HCT116 (cell line): ENCODE measurements at places on chromosomes 3 and 15.

DNA sequence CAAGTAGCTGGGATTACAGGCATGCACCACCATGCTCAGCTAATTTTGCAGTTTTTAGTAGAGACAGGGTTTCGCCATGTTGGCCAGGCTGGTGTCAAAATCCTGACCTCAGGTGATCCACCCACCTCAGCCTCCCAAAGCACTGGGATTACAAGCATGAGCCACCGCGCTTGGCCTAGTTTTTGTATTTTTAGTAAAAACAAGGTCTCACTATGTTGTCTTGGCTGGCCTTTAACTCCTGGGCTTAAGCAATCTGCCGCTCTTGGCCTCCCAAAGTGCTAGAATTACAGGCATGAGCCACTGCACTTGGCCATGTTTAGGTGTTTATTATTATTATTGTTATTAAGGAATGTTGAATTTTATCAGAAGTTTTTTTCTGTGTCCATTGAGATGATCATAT, 14.7 kb downstream of the IL16 start:
- no peak for DNase-seq

DNA sequence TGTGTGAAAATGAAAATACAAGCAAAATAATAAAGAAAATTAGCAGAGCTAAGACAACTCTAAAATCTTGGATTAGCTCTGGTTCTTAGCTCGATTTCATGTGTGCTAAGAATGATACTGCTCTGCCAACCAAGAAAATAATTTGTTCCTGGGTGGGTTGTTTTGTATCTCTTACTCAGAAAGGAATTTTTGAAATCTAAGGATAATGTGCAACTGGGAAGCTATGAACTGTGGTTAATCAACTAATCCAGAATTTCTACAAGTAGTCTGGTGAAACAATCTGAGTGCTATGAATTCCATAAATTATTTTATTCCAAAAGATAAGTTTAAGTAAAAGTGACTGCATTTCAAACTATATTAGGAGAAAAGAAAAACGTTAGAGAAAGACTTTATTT, 92.0 kb downstream of the TFDP2 start:
- no peak for DNase-seq

DNA sequence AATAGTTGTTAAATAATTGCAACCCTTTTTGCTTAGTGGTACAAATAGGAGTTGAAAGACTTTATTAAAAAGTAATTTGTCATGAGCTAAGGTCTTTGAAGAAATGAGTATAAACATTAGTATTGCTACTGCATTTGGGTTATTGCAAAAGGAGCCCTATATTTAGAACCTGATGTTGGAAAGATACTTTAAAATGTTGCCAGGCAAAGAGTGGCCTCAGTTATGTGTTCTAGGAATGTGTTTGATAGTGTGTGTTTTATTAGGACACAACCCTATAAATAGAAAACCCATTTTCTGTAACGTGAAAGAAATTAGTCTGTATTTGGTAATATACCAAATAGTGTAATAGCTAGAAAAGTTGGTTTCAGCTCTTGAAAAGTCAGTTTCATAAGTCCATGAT, 10.7 kb downstream of the VPS8 start:
- no peak for DNase-seq

DNA sequence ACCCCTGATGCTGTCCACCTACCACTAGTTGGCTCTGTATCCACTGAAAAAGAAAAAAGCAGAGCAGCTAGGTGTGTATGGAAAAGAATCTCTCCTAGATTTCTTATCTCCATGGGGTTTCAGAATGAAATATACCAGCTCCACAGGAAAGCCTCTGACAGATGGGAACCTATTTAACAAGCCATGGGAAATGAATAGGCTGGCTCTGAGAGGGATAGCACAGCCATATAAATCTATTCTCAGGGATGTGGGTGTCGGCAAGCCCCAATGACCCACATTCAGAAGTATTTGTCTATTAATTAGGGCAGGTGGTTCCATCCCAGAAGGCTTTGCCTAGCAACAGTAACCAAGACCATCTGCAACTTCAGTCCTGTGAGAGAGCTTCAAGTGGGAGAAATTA, 694.1 kb downstream of the AGBL1 start:
- no peak for DNase-seq

DNA sequence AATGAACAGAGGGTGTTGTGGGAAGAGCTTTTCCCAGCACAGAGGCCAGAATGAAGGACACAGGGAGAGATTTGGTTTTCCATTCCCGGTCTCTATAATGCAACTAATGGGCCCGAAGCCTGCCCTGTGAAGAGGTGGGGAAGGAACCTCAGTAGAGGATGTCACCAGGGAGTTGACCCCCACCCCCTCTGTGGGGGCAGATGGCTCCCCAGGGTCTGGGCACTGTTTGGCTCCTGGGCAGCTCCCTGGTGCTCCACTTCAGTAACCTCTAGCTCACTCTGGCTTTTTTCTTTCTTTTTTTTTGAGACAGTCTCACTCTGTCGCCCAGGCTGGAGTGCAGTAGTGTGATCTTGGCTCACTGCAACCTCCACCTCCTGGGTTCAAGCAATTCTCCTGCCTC, 109.1 kb upstream of the DLG1 start:
- no peak for DNase-seq

DNA sequence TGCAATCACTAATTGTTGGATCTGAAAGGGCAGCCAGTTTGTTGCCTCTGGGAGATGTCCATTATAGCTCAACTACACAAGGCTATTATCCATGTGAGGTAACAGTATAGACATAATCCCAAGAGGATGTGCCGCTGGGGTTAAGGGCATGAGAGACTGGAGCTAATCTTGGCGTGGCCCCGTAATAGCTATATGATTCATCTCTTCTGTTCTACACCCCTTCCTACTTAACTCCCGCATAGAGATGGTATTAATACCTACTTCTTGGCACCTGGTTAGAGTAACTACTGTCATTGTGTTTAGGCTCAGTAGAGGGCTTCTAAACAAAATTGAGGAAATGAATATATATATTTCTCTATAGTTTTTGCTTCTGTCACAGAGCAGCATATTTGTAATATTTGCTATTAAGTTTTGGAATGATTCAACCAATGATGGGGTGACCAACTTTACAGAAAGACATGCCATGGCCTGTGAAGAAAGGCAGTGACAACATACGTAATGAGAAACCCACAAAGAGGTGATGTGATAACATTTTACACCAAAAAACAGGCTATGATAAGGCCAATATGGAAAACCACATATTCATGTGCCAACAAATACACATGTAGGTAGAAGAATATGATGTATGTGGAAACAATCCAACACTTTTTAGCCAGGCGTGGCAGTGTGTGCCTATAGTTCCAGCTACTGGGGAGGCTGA, 76.8 kb upstream of the DPH6 start:
- DNase-seq: no peak
